Esophagus squamous epithelium (tissue), 5 donors: ENCODE measurements at places on chromosomes 11 and 22.

- DNase-seq = no peak
Measured at GRCh38 chr11:99277281-99277680, 256.5 kb downstream of the CNTN5 start.

DNA sequence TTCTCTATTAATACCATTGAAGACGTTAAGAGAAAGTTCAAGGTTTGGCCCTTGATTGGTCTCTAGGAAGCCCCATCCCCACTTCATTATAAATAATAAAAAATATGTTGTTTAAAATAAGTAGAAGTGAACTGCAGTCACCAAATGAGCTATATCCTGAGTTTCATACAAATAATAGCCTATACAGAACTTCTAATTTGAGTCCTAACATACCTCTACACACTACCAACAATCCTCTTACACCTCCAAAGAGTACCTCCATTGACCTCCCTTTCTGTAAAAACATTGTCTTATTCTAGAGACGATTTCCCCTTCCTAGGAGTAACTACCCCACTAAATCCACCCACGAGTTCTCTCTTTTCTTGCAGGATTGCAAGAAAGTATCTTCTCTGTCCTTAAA, 7.2 kb upstream of the HBD start:
- no peak for DNase-seq

DNA sequence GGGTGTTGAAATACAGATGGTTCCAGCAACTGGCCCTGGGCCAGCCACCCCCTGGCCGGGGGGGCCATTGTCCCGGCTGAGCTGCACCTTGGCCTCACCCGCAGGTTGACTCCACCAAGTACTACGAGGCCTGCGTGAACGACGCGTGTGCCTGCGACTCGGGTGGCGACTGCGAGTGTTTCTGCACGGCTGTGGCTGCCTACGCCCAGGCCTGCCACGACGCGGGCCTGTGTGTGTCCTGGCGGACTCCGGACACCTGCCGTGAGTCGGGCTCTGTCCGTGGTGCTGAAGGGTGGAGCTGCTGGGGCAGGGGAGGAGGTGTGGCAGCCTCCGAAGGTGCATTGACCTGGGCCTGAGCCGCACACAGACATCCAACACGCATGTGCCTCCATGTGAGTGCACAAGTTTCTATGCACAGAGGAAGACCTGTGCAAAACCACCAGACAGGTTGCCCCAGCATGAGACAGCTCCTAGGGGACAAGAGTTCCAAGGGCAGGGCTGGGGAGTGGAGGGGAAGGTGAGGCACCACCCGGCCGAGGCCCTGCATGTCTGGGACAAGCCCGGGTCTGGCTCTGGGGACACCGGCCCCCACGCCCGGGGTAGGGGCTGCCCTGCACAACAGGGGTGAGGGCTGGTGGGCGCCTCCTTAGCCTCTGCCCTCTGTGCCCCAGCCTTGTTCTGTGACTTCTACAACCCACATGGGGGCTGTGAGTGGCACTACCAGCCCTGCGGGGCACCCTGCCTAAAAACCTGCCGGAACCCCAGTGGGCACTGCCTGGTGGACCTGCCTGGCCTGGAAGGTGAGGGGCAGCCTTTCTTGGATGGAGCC, 16.1 kb downstream of the MUC5B start:
- DNase-seq = no peak

DNA sequence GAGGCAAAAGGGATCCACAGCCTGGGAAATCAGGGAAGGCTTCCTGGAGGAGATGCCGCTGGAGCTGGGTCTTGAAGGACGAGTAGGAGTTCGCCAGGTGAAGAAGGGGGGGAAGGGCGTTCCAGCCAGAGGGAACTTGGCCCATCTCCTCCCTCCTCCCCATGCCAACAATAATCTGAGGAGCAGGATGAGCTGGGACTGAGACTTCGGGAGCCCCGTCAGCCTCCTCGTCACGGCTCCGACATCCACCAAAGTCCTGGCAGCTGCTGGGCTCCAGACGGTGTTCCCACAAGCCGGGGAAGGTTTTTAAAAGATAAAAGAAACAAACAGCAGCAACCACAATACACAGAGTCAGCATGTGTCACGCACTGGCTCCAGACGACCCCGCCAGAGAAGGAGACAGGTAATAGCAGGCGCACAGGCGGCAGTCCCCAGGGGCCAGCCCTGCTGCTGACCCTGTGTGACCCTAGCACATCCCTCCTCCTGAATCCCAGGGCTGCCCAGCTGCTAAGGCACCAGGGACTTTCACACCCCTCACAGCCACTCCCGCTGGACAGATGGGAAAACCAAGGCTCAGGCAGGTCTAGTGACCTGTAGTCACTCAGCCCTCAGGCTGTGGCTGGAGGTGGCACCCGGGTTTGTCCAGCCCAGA, 37.3 kb downstream of the NUP50 start:
- no peak for DNase-seq

DNA sequence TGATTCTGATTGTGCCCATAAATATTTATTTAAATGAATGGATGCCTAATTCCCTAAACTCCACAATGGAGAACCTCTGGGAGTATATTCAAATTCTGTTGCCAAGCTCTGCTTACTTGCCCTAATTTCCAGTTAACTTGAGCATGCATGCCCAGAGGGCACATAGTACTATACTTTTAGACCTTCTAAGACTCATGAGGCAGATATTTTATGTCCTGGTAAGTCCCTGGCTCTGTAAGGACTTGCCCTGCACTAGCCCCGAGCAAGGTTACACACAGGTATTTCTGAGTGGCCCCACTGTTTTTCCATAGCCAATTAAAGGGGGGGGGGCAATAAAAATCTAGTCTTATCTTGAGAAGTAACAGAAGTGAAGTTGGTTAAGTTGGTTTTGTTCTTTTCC, 21.1 kb upstream of the CAPRIN1 start:
- DNase-seq = no peak

GRCh38 chr11:127902382-127902781, 685.0 kb downstream of the ETS1 start:
- DNase-seq = no peak

- DNase-seq = no peak
Measured at GRCh38 chr22:34986523-34986922, 79.4 kb upstream of the ISX start.

GRCh38 chr11:123178186-123178585, 16.9 kb downstream of the CLMP start:
- no peak for DNase-seq

DNA sequence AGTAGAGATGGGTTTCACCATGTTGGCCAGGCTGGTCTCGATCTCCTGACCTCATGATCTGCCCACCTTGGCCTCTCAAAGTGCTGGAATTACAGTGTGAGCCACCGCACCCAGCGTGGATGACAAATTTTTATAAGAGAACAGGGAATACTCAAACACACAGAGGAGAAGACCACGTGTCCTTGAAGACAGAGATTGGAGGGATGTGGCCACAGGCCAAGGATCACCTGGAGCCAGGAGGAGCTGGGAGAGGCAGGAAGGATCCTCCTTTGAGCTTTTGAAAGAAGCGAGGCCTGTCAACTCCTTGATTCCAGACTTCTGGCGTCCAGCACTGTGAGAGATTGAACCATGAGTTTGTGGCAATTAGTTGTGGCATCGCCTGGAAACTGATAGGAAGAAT, 1049.5 kb downstream of the TBC1D22A start:
- DNase-seq = no peak

GRCh38 chr22:17284466-17284865, 65.2 kb upstream of the ADA2 start:
- DNase-seq = no peak

DNA sequence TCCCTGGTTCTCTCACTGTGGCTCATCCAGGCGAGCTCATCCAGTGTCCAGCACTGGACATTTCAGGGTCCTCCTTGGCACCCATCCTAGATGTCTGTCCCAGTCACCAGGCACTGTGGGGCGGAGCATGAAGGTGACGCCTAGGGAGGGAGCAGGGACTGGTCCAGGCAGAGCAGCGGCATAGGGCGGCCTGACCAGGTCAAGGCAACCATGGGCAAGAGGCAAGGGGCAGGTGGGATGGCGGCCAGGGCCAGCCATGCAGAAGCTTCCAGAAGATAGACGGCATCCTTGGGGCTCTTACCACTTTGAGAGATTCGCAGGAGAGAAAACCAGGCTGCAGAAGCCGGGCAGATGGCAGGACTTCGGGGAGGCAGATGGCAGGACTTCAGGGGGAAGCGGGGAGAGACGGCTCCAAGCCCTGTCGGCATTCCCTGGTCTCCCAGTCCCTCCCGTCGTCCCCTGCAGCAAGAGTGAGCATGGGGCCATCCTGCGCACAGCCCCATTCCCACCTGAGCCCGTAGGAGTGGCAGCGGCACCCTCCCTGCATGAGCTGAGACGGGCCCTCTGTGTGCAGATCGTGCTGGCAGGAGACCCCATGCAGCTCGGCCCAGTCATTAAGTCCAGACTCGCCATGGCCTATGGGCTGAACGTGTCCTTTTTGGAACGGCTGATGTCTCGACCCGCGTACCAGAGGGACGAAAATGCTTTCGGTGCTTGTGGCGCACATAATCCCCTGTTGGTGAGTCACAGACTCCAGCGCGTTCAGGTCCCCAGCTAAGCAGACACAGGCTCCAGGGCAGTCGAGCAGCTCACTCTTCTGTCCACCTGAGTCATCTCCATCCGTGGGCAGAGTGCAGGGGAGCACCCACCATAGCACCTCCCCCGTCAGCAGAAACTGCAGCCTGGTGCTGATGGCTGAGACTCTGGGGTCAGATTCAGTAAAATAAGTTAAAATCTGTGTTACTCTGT, 20.1 kb upstream of the PANX2 start:
- no peak for DNase-seq

DNA sequence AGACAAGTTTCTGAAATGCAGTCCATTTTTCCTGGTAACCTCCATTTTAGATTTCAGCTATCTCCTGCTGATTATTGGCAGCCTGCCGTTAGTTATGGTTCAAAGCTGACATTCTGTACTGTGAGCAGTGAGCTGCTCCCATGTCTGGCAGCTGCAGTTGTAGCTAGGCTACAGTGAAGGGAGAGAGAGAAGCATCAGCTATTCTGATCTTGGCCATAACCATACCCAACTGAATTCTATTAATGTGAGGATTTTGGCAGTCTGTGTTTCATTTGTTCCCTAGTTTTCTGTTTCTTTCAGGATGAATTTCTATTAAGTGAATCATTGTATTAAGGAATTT, 33.4 kb downstream of the SIK2 start:
- DNase-seq = no peak

- DNase-seq = no peak
Measured at GRCh38 chr11:2186669-2187279, 15.2 kb upstream of the TH start.

- no peak for DNase-seq
Measured at GRCh38 chr22:43726322-43726721, 85.8 kb downstream of the EFCAB6 start.

DNA sequence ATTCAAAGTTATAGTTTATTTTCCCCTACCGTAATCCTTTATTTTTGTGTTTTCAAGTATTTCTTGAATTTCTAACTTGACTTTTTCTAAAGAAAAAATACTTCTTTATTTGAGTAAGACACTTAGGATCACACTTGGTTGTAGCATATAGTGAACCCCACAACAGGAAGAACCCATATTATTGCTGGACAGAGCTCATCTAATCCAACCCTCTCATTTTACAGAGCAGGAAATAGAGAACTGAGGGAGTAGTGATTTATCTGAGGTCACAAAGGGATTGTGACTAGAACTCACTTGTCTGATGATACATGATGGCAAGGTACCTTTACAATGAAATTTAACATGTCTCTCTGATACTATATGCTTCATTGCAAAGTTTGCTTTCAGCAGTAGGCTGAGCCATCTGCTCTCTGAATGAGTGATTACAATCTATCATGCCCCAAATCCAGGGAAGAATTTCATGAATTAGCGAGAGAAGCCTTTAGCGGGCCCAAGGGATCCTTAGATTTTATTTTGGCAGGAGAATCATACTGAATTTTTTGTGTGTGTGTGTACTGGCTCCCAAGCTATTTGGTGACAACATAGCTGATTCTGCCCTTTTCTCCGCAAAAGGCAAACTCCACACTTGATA, 9.8 kb downstream of the SLC17A6 start:
- DNase-seq = no peak

GRCh38 chr11:79335681-79336080, 105.1 kb downstream of the TENM4 start:
- no peak for DNase-seq

DNA sequence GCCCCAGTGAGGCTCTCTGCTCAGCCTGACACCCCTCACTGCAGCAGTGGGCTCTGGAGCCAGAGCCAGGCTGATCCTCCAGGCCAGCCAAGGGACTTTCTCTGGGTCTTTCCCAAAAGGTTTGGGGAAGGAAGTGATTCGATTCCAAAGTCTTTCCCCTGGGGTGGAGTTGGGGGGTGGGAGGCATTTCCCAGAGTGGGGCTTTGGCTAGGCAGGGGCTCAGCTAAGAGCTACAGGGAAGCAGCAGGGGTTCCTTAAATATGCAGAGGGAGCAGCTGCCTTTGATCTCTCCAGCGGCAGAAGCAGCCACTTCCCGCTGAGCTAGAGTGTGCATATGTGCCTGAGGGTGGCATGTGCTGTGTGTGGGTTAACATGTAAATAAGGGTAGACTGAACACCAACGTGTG, 192.9 kb downstream of the INSC start:
- no peak for DNase-seq

DNA sequence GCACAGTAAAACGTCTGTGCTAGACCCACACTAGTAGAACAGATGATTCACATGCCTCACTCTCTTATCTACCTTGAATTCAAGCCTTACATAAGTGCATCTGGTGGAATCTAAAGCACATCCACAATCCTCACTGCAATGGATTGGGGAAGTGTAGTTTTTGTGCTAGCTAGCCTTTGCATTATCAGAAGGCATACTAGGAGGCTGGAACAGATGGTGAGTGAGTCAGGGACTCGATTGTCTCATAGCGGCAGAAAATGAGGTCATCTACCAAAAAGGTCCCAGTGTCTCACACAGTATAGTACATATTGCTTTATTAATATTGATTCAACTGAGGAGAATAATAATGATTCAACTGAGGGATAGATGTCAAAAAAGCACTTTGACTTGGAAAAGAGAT, 9.3 kb downstream of the MSANTD4 start:
- no peak for DNase-seq

- no peak for DNase-seq
Measured at GRCh38 chr11:131867457-131868257, 497.2 kb downstream of the NTM start.

GRCh38 chr11:122085264-122085663, 30.8 kb downstream of the BLID start:
- no peak for DNase-seq

GRCh38 chr11:87892291-87892690, 283.0 kb downstream of the RAB38 start:
- no peak for DNase-seq

GRCh38 chr11:3165152-3165705, at the start of gene OSBPL5:
Gene OSBPL5, minus strand, starts transcription at chr11:3165310. Its CDS starts 36,162 bp downstream, at chr11:3129148.
- DNase-seq = no peak

GRCh38 chr11:113131036-113131775, 170.0 kb downstream of the NCAM1 start:
- no peak for DNase-seq

- no peak for DNase-seq
Measured at GRCh38 chr11:36007127-36007655, 63.3 kb downstream of the LDLRAD3 start.
